ENCODE measurements at places on chromosomes 11 and 22. TPM values are rescaled to one million over a fixed set of nuclear protein-coding genes. Genes with fewer than 3 reads are reported as not detected.

DNA sequence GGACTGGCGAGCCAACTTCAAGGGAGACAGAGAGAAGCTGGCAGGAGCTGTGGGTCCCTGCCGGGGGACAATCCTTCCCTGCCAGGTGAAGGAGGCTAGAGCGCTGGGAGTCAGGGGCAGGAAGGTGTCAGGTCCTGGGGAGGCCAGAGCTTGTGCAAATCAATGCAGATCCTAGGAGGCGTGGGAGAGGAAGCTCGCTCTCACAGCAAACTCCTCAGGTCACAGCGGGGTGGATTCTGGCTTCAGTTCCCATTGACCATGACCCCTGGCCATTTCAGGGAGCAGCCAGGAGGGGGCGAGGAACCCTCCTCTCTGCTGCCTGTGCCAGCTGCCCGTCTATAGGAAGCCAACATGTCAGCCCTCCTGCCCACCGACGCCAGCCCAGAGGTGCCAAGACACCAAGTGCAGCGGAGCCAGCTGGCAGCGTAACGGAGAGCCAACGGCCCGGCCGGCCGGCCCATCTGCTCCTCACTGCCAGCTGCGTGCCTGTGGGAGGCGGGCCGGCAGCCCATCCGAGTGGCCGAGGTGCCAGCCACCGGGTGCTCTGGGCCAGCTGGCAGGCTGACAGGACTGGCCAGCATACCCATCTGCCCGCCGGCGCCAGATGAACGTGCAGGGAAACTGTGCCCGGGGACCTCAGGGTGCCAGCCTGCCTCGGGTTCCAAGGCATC lies 374.8 kb downstream of the MIAT start:
- no peak for DNase-seq

- no peak for DNase-seq
These were observed 14.7 kb downstream of the IGLL1 start for GRCh38 chr22:23565305-23565914.

GRCh38 chr22:37570661-37570976 lies 9.3 kb downstream of the LGALS2 start:
- DNase-seq, result no peak

DNA sequence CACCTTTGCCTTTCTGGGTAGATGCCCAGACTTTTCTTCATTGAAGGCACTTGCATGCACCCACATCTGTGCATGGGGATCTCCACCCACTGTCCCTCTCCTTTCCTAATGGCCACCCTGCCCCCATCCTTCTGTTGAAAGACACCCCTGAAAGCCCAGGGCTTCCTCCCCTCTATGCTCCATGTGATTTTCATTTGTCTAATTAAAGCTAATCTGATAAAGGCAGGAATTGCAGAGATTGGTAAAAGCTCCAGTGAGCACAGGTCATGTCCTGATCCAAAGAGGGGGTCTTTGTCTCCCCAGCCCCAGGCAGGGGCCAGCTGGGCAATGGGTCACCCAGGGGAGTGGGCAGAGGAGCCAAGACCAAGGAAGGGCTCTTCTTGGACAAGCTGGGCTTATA lies 107.6 kb upstream of the CD82 start:
- DNase-seq, result no peak

GRCh38 chr11:83569134-83569805 lies 283.1 kb upstream of the CCDC90B start:
- DNase-seq, result no peak

DNA sequence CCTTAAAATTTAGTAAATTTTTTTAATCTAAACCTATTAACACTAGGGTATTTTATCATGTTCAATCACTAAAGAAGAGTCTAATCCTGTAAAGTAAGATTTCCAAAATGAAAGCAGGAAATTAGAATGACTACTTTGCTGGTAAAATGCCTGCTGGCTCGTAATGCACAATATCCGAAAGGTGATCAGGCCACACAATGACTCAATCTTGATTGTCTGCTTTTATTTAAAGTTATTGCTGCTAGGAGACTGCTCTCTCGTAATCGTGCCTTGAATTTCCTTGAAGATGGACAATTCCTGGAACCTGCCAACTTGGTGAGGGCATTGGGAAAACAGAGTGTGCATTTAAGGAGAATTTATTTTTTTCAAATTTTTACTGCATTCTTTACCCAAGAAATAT lies 1786.5 kb upstream of the RAG2 start:
- no peak for DNase-seq

- no peak for DNase-seq
These were observed 19.5 kb upstream of the UVRAG start for GRCh38 chr11:75795276-75796090.

- no peak for DNase-seq
These were observed 30.3 kb upstream of the NAP1L4 start for GRCh38 chr11:3022300-3022967.

The FSHB gene
- not detected for total RNA-seq

The TRIM49 gene
- not detected for total RNA-seq

The CYP2D6 gene
- 0.42 TPM for total RNA-seq

The LRRN4CL gene
- 48.2 TPM for total RNA-seq
